ENCODE measurements at places on chromosomes 2 and 18.

DNA sequence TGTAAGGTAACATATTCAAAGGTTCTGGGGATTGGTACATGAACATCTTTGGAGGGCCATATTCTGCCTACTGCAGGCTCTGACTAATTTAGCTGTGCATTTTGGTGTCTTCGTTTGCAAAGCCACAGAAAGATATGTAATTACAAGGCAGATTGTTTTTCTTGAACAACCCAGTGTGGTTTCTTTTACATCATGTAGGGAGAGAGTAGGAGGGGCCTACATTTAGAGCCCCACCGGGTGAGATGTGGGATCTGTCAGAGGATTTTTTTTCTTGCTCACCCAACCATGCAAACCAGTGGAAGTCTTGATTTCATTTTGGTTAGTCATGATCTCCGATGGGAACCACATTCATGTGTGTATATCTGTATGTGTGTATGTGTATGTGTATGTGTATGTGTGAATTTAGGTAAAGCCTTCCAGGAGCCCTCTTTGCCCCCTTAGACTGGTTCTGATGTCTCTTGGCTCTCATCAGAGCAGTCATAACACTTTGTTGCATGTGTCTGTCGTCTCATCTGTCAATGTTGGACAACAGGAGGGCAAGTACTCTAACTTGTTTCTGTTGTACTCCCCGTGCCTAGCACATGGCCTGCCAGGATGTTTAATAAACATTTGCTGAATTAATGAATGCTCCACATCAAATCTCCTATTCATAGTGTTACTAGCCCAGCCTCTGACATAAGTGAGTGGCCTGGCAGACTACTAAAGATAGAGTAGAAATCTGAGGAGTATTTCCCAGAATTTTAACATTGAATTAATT is 239.9 kb downstream of the MTX2 start:
- DNase-seq = no peak

DNA sequence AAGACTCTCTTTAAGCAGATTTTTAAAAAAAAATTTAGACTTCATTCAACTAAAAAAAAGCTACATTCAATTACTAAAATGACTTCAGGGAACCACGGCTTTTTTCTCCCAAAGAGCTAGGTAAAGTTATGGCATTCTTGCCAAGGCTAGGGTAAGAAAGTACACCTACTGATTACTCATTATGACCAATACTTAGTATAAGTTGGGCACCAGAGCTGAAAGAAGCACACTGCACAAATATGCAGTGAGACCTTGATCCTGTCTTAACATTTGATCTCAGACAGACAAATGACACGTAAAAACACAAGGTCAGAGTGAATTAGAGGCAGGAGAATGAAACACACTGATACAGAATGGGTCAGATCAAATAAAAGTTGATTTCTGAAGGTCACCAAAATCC is 88.7 kb downstream of the THADA start:
- no peak for DNase-seq

DNA sequence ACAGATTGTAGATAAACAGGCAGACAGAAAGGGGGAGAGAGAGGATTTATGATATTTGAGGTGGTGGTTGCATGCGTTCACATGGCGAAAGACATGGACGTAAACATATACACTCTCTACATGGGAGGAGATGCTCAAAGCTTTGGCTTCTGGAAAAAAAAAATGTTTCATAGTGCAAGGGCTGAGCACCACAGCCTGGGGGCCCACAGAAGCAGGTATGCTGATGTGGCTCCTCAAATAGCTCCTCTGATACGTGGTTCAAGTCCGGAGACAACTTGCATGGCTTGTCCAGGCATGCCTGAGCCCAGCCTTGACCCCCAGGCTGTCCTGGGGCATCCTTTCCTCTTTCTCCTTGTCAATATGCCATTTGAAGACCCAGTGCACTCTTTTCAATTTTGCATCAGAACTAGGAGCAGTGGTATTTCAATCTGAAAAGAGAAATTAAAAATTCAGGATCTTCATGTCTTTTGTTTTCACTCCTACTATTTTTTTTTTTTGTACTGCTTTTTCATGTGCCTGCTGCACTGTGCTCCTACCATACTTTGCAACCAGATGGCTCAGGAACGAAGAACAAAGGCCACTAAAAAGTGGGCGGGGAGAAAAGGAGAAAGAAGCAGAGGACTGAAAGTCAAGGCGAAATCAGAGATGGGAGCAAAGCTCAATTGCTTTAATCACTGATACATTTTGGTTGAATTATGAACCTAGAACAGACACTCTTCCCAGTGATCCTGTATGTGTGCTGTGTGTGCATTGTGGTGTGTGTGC is 495.7 kb upstream of the TCF4 start:
- DNase-seq = peak; percentile 38

- DNase-seq = no peak
Measured at GRCh38 chr18:11800566-11801334, 50.5 kb upstream of the CHMP1B start.

DNA sequence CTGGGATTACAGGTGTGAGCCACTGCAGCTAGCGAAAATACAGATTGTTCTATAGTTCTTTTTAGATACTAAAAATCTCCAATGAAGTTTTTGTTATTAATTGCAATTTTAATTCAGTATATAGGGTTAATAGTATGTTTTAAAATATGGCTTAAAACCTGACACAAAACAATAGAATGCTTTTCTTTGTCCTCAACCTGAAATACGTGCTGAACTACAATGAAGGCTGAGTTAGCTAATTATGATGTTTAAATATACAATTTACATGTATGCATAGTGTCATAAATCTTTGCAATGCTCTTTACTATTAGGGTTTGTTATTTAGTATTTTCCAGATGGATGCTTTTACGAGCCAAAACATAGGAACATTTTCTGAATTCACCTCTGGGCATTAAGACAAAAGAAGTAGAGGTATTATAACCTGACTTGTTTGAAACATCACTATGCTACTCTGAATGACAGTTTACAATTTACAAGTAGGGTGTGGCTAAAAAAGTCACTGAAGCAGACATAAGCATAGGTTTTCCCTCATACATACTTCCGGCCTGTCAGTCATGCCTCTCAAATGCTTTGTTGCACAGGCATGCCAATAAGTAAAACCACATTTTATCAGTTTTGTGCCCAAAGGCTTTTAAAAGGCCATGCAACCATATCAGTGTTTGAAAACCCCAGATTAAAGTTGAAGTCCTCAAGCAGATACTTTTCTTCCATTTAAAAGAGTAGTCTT is 168.3 kb downstream of the OTX1 start:
- no peak for DNase-seq

GRCh38 chr2:120915670-120916069 is 180.0 kb downstream of the GLI2 start:
- DNase-seq = no peak

DNA sequence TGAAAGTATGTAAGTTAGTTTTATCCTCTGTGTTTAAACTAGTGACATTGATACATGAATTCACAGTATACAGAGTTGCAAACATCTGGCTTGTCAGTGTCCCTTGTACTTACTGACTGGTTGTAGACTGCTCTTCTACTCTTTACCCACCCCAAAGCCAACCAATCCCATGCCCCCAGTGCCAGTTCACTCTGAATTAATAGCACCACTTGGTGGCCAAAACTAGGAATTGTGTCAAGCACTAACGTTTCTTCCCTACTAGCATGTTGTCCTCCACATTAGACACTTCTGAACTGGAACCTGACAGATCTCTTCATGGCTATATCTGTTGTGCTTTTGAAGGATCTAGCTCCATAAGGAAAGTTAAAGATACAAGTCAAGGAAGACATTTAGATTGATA is 27.2 kb upstream of the OTX1 start:
- DNase-seq = peak; percentile 9

Measured in NCI-H2227 treated with DMSO at 0.1 percent for 48 hours (cell line).